CD4-positive, alpha-beta memory T cell (primary cell): ENCODE measurements at places on chromosomes 3 and 15.

DNA sequence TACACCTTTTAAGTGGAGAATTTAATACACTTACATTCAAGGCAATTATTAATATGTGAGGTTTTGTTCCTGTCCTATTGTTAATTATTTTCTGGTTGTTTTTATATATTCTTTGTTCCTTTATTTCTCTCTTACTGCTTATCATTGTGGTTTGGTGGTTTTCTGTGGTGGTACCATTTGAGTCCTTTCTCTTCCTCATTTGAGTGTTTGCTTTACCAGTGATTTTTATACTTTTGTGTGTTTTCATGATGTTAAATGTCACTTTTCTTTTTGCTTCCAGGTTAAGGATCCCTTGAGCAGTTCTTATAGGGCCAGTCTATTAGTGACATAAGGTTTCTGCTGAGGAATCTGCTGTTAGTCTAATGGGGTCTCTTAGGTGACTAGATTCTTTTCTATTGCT, 116.5 kb downstream of the LRRK1 start:
- DNase-seq = no peak

GRCh38 chr15:63089260-63090043, 32.2 kb upstream of the LACTB start:
- no peak for DNase-seq

GRCh38 chr15:70493787-70494516, 269.4 kb downstream of the UACA start:
- DNase-seq = no peak

GRCh38 chr15:71496336-71496955, 313.9 kb upstream of the NR2E3 start:
- DNase-seq = no peak

DNA sequence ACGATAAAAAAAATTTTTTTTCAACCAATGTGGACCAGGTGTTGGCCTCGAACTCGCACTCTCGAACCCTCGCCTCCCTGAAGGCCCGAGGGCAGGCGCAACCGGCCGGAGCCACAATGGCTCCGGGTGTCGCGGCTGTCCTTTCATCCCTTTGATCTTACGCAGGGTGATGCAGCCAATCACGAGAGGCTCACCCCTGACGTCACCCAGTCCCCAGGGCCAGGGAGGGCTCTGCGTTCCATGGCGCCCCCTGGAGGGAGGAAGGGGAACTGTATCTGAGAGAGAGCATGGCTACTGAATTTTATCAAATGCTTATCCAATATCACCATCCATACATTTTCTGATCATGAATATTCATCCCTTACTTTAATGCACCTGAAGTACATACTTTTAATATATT, 15.4 kb upstream of the GMNC start:
- DNase-seq = no peak

DNA sequence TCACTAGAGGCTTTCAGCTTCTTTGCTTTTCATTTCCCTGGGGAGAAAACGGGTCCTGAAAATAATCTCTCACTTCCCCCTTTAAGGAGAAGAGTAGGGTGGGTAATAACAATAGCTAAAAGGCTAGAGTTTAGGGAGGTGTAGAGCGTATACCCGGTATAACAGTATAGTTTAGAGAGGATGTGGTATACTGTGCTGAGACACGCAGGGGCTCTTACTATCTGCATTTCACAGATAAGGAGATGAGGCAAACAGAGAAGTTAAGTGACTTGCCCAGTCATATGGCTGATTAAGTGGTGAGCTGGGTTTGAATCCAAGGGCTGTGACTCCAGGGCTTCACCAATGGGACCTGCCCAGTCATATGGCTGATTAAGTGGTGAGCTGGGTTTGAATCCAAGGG, 15.0 kb upstream of the KCNMB3 start:
- no peak for DNase-seq

- peak; percentile 51 for DNase-seq
Measured at GRCh38 chr3:39447637-39448483, 19.6 kb upstream of the MOBP start.

DNA sequence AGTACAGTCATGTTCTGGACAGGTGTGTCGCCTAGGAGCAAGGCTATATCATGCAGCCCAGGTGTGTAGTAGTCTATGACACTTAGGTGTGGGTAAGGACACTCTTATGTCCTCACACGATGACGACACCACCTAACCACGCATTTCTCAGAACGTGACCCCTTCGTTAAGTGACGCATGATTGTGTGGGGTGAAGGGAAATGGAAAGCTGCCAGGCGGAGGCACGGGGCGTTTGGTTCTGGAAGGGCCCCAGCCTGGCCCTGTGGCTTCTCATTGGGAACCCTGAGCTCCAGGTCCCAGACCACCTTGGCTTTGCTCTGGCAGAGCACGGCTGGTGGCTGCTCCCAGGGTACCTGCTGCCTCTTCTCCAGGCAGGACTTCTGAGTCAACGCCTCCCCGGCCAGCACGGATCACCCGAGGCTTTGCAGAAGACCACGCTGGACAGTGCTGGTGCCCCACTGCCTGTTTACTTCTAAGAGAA, 39.3 kb downstream of the FBLN2 start:
- no peak for DNase-seq

DNA sequence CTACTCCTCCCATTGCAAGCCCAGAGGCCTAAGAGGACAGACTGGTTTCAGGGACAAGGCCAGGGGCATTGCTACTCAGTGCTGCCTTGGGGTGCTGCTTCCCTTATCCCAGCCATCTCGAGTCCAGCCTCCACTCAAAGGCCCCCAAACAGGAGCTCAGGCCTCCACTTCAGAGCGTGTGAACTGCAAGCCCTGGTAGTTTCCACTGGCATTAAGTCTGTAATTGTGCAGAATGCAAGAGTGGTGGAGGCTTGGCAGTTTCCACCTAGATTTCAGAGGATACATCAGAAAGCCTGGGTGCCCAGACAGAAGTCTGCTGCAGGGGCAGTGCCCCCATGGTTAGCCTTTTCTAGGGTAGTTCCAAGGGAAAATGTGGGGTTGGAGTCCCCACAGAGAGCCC, 192.8 kb upstream of the ST8SIA2 start:
- no peak for DNase-seq

- DNase-seq = no peak
Measured at GRCh38 chr3:9023226-9023590, 59.9 kb upstream of the RAD18 start.

- peak; percentile 43 for DNase-seq
Measured at GRCh38 chr3:151268267-151269235, 9.8 kb downstream of the P2RY14 start.

- DNase-seq = no peak
Measured at GRCh38 chr3:62363275-62363674, 10.1 kb downstream of the FEZF2 start.

DNA sequence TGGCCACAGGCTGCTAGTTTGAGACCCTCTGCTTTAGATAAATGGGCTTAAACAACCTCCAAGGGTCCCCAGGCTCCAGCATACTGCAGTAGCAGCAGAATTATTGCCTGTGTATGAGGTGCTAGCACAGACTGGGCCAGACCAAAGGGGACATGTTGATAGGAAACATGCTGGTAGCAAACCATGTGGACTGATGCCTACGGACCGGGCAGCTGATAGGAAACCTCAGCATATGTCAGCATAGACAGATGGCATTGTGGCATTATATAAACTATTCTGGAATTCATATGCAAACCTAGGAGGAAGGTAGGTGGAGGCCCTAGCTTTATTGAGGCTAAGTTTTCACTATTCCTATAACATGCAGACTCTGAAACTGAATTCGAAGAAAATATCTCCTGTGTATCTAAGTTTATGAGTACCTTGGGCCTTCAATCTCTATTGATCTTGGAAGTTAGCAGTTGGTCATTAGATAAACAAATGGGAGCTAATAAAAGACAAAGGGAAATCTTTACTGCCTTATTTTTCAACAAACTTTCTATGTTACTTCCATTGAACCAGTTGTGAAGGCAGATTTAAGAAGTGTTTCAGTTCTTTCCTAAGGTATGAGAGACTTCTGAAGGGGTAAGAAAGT, 1.7 kb upstream of the HGD start:
- no peak for DNase-seq

DNA sequence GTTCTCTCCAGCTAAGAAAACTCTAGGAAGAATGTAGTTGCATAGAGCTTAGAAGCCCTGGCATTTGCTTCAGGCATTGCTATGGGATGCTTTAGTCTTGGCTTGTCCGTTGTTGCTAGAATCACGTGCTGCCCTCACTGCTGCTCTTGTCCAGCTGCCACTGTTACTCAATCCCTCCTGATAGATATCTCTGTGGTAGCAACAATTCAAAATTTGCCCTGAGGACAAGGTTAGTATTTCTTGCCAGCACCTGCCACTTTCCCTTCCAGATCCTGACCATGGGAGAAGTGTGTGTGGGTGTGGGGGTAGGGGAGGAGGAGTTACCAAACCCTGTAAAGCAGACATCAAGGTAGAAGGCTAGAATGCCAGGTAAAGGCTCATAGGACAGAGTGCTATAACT, 113.8 kb downstream of the PPM1L start:
- no peak for DNase-seq

DNA sequence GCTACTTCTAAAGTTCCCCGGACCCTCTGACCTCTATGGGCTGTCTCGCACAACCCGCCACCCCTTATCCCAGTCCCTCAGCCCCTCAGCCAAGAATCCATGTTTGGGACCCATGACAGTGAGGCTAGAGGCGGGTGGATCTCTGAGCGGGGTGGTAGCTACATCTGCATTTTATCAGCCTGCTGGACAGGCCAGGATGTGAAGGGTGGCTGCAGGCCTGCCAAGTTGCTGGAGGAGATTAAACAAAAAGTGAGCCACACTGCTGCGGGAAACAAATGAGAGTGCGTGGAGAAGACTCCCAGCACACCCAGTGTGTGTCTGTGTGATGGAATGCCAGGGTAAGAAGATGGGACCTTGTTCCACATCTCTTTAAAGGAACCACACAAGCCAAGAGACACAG, 51.1 kb upstream of the SPATA12 start:
- DNase-seq = no peak

DNA sequence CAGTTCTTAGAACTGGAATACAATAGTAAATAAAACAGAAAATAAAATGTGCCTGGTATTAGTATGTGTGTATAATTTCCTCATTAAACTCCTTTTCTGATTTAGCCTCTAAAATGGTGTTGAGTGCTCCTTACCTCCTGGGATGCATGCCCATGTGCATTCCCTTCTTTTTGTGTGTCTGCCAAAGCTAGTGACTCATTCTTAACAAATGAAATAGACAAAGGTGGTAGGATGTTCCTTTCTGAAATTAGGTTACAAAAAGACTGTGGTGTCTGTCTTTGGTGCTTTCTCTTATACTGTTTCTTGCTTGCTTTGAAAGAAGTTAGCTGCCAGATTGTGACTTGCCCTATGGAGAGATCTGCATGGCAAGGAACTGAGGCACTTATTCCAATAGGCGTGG, 623.7 kb downstream of the GRM7 start:
- DNase-seq = no peak

DNA sequence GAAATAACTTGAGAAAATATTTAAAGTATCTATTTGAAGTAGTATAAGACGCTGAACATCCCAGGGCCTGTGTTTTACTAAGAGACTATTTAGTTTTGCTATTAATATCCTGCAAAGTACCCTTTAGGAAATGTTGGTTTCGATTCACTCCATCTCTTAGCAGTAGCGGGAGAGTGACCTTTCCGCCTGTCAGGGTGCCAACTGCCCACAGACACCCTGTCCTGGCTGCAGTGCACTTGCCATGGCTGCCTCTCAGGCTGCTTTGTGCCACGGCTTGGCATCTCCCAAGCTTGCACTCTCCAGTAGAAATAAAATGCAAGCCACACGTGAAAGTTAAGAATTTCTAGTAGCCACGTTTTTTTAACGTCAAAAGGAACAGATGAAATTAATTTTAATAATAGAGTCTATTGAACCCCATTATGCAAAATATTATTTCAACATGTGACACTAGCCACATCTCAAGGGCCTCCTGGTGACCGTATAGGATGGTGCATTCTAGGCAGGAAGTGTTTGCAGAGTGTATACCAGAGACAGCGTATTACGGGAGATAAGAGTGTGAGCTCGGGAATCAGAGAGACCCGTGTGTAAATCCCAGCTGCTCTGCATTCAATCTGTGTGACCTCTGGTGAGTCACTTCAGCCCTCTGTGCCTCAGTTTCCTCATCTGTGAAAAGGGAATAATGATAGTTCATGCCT, 19.8 kb downstream of the ADAMTS9 start:
- DNase-seq = no peak

- no peak for DNase-seq
Measured at GRCh38 chr15:85742186-85742821, 52.4 kb downstream of the KLHL25 start.

- DNase-seq = no peak
Measured at GRCh38 chr3:46656778-46657556, 36.5 kb downstream of the ALS2CL start.

DNA sequence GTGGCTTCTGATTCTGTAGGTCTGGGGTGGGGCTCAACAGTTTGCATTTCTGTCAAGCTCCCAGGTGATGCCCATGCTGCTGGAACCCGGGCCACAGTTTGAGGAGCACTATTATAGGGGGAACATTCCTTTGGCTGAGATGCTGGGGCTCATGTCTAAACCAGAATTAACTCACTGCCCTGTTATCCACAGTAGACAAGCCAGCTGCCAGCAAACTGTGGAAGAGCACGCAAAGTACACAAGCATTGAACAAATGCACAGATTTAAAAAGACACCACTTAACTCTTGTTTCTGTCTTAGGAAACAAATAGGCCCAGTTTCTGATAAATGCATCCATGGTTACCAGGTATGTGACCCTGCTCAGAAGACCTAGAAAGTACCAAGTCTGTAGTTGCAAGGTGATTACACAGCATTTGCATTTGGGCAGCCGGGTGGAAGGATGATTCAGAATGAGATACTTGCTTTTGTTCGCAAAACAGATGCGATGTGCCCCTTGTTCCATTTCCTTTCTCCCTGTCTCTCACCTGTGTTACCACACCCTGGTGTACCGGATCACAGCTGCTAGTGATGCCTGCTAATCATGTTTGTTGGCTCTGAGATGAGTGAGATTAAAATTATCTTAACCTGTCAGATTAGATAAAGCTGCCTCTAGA, 12.4 kb downstream of the GYG1 start:
- no peak for DNase-seq

DNA sequence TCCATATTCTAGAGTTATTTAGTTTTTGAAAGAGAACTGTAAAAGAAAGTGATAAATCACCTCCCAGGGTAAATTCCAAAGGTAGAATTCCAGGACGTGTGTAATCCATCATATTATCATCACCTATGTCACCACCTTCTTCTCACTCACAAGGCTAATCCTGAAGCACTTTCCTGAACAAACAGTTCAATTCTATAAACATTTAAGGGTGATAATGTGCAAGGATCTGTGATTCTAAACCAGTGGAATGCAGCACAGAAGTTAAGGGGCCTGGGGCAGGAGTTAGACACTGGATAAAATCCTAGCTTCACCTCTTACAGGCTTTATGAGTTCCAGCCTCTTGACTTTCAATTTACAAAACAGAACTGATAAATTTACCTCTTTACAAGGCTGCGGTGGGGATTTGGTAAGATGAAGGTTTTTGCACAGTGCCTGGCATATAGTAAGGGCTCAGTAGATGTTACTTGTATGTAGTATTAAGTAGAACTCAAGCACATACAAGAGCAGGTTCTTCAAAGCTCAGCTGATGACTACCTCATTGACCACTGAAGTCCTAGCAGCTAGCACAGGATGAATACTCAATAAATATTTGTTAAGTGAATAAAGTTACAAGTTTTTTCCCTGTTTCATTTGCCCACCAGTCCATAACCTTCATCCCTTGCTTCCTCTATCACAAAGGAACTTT, 47.3 kb upstream of the CCDC80 start:
- DNase-seq = no peak
